Stimulated activated CD4-positive, alpha-beta T cell treated with anti-CD3 and anti-CD28 coated beads, Interleukin-12 subunit alpha, Interleukin-12 subunit beta, amount 100 ng/mL, for 24 hours (primary cell): ENCODE measurements at places on chromosomes 3 and 15.

GRCh38 chr3:187377842-187378241, 9.7 kb downstream of the RTP4 start:
- no peak for DNase-seq

DNA sequence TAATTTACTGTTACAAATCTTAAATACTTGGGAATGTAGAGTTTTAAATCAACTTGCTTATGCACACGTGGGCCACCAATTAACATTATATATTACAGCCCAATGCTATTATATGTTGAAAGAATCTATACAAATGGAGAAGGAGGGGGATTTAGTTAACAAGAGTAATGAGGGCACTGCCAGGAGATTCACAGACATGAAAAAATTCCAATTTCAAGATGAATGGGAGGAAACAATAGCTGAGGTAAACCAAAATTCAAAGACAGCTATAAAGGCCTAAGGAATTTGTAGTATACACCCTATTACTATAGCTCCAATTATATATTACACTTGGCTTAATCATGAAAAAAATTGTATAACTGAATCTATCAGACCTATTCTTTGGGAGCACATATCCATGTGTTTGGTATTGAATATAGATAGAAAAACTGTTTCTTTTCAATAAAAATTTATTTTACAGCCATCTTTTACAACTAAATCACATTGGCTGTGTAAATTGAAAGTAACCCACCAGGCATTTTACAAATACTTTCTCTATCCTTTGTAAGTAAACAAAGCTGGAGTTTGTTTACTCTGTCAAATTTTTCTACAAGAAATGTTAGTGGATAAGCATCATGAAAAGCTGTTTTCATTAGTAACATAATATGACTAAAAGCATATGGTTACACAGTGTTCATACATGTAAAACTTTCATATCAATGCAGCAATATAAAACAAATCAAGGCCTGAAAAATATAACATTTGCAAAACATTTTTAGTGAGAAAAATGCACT, 1045.8 kb downstream of the ROBO1 start:
- no peak for DNase-seq

DNA sequence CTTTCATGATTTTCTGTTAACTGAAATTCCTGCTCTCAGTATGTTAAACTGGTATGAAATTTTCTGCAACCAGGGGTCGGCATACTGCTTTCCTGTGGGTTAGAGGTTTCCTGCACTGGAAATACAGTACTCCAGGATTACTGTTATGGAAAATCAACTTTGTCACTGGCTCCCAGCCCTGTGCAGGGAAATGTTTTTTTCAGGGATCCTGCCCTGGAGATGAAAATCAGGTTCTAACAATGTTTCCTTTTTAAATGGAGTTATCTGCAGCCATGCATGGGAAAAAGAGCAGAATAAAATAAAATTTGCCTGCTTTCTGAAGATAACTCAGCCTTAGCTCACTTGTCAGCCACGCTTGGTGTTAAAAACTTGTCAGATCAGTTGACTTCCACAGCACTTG, 220.4 kb downstream of the IL5RA start:
- no peak for DNase-seq

DNA sequence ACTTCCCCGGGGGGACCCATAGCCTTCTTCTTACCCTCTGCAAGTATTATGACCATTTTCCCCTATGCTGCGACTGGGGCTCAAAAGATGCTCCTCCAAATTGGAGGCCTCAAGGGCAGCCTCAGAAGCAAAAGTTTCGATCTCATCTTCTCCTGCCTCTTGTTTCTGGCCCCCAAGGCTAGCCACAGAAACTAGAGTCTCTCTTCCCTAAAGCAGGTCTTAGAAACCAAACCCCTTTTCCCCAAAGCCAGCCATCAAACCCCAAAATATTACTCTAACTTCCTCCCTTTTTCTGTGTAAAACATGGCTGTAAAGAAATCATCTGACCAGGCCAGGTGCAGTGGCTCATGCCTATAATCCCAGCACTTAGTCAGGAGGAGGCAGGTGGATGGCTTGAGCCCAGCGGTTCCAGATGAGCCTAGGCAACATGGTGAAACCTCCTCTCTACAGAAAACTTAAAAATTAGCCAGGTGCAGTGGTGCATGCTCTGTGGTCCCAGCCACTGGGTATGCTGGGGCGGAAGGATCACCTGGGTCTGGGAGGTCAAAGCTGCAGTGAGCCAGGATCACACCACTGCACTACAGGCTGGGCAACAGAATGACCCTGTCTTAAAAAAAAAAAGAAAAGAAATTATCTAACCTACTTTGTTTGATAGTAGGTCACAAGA, 36.7 kb upstream of the MFGE8 start:
- DNase-seq: no peak

- DNase-seq: no peak
These were observed 149.0 kb downstream of the APBA2 start for GRCh38 chr15:29034593-29035335.

- DNase-seq: no peak
These were observed 124.7 kb upstream of the CCNL1 start for GRCh38 chr3:157284688-157285087.

GRCh38 chr3:195867631-195868335, 40.6 kb downstream of the TNK2 start:
- no peak for DNase-seq

GRCh38 chr3:42214064-42214463, 51.9 kb downstream of the CCK start:
- no peak for DNase-seq

DNA sequence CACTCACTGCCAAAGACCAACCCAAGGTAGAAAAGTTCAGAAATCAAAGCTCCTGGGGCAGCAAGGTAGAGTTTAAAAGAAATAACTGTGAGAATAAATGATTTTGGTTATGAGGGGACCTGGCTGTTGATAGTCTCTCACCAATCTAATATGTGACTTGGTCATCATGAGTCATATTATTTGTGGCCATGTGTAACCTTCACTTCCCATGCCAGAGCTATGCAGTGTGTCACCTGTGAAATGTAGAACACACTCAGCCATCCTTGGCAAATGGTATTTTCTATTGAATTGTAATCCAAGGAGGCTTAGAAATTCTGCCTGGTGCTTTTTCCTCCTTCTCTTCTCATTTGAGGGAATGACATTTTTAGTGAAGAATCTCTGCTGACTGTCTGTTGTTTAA, 184.2 kb upstream of the STAC start:
- DNase-seq: no peak

DNA sequence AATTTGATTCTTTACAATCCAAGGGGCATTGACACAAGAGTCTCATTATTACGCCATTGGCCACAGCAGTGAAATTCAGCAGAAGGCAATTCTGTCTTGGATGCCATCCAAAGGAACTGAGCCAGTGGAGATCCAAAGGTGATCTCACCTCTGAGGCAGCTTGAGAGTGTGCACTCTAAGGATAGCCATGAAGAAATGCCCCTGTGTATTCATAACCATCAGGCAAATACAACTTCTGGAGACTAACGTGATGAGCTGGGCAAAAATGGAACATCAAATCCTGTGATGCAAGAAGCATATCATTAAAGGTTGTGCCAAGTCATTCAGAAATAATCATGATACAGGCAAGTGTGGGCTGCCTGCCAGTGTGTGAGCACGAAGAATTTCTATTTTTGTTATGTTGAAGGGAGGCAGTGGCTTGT, 41.4 kb downstream of the ROBO2 start:
- DNase-seq: no peak

GRCh38 chr3:158419820-158420653, 151.0 kb upstream of the MLF1 start:
- no peak for DNase-seq

- DNase-seq: no peak
These were observed 5.0 kb downstream of the ITGB5 start for GRCh38 chr3:124881976-124882697.

DNA sequence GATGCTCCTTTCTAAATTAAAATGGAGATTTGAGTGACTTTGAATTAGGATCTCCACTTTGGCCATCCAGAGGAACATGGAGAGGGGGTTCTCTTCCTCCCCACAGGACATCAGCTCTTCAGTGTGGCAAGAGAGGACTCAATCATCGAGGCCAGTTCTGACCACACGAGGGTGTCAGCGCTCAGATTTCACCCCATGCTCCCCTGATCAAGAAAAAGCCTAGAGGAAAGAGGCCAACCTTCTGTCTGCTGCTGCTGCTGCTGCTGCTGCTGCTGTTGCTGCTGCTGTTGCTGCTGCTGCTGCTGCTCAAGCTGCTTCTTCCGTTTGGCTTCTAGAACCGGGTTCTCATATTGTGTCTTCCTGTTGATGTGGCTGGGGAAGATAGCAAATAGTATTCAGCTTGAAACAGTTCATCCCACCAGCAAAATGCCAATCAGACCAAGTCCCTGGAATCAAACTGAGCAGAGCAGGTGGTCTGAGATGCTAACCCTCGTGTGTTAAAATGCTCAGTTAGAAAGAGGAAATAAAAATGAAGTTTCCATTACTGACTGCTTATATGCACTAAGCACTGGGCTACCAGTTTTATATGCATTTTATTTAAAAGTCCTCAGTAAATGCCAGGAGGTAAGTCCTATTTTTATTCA, 599.0 kb downstream of the MAGI1 start:
- DNase-seq: no peak

DNA sequence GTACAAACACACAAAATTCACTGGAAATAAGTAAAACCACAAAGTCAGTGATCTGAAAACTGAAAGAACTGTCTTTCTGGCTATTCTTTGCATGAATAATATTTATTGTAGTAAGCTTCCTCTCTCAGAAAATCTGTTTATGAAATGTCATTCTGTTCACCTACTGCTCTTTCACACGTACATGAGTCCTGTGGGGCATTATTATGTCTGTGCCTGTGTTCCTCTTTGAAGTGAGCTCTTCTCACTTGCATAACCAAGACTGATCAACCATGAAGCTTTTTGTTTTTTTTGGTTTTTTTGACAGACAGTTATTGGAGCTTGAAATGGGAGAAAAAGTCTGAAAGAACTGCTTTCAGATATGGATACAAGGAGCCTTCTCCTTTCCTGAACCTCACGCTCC, 195.8 kb downstream of the PLCH1 start:
- no peak for DNase-seq

- DNase-seq: no peak
These were observed 117.2 kb downstream of the FNDC3B start for GRCh38 chr3:172156586-172156955.

DNA sequence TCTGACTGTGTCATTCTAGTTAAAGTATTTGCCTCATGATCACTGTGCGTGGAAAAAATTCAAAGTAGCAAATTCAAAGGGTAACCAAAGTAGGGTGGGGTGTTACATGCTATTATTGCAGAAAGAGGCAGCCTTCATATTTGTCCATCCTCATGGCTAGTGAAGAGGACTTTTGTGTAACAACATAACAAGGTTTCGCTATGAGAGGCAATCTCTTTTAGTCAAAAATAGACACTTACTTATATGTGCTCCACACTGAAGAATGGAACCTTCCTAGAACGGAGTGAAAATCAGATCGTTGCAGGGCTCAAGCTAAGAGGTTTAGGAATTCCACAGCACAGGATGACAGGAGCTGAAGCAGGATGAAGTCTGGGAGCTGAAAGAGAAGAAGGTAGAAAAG, 345.1 kb upstream of the CBLB start:
- no peak for DNase-seq

DNA sequence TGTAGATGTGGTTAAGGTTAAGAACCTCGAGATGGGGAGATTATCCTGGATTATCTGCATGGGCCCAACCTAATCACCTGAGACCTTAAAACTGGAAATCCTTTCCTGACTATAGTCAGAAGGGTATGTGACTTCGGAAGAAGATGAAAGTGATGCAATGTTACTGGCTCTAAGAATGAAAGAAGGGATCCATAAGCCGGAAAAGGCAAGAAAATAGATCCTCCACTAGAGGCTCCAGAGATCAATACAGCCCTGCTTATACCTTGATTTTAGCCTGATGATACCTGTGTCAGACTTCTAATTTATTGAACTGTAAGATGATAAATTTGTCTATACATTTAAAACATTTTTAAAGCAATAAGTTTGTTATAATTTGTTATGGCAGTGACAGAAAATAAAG, 21.5 kb upstream of the GASK1A start:
- DNase-seq: no peak

DNA sequence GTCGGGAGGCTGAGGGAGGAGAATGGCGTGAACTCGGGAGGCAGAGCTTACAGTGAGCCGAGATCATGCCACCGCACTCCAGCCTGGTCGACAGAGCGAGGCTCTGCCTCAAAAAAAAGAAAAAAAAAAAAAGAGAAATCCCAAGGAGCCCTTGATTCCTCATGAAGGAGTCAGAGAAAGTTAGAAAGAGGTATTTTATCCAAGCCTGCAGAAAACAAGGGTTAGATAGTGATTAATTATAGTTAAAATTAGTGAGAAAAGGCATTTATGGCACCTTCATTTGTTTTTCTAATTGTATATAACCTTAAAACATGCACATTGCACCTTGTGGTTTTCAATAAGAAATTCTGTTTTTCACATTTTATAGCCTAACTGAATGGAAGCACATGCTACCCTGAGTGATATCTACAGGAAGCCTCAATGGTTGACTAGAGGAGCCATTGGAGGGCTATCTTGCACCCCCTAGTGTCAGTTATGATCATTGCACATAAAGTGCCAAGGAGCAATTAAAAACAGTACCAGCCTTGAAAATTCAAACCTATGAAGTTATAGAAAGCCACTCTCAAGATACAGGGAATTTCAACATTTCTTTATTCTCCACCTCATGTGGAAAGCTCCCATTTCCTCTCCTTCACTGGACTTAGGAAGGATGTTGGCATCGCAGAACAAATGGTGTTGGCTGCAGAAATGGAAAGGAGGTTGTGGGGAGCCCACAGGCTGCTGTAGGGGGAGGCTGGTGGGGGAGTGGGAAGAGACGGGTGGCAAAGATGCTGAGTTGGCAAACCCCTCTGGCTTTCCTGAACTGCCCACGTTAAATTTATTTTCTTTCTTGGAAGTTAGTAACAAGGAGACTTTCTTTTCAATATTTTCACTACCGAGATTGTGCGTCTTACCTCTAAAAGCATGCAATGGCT, 48.5 kb downstream of the ITGA11 start:
- no peak for DNase-seq
